ENCODE measurements at places on chromosomes 1 and 21.

- no peak for DNase-seq
These were observed 30.6 kb upstream of the COX20 start for GRCh38 chr1:244804841-244805240.

DNA sequence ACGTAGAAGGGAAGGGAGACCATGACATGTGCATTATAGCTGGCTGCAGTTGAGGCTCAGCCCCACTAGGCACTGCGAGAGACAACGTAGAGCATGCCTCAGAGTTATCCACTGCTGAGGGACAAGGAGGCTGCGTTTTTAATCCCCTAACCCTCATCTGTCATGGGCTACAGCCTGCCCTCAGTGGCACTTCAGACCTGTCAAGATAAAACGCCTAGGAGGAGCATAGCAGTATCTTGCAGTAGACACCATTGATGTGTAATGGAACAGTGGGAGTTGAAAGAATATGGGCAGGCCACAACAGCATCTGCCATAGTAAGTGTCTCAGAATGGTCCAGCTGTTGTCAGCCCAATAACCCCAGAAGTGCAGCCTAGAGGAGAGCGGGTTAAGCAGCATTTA, 307.0 kb upstream of the PTBP2 start:
- no peak for DNase-seq

GRCh38 chr1:51241119-51241518, 5.0 kb downstream of the RNF11 start:
- no peak for DNase-seq

- no peak for DNase-seq
These were observed 45.5 kb downstream of the GIPC2 start for GRCh38 chr1:78091215-78091813.

DNA sequence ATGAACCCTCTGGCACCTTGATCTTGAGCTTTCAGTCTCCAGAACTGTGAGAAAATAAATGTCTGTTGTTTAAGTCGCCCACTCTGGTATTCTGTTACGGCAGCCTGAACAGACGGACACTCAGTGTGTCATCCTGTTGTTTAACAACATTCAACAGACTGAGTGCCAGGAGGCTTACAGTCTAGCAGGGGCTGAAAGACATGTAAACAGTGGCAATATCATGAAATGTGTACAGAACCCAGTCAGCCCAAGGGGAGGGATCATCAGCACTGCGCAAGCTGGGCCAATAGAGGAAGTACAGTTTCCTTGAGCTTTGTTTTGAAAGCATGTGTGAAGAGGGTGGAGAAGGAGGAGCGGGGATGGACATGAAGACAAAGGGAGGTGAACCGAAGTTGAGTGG, 13.6 kb downstream of the DIP2A start:
- DNase-seq, result no peak

- no peak for DNase-seq
These were observed 16.5 kb upstream of the CFHR5 start for GRCh38 chr1:196960854-196961253.
